EH (cell line): ENCODE measurements at places on chromosomes 7 and 10.

- DNase-seq = peak; percentile 55
Observed at GRCh38 chr7:43112941-43113621, 634 bp downstream of the HECW1 start.

DNA sequence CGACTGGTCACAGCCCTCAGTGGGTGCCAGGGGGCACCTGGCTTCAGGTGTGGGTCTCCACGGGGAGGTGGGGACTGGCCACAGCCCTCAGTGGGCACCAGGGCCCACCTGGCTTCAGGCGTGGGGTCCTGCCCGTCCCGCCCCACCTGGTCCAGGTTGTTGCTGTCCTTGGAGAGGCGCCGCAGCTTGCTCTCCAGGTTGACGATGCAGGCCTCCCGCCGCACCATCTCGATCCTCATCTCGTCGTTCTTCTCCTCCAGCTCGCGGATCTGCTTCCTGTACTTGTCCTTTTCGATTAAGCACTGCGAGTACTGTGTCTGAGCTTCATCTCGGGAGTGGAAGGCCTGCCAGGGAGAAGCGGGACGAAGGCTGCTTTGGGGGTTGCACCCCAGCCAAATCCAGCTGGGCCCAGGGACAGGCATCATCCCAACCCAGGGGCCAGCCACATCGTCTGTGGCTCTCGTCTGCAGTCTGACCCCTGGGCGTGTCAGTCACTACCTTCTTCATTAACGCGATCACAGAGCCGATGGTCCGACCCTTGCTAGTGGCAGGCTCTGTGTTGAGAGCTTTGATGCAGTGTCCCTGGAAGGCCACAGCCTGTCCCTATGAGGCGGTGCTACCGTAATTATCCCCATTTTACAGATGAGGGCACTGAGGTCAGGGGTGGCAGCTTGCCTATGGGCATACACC lies 92.9 kb upstream of the GNA12 start:
- no peak for DNase-seq

GRCh38 chr7:84669177-84669732 lies 474.7 kb upstream of the SEMA3A start:
- no peak for DNase-seq

DNA sequence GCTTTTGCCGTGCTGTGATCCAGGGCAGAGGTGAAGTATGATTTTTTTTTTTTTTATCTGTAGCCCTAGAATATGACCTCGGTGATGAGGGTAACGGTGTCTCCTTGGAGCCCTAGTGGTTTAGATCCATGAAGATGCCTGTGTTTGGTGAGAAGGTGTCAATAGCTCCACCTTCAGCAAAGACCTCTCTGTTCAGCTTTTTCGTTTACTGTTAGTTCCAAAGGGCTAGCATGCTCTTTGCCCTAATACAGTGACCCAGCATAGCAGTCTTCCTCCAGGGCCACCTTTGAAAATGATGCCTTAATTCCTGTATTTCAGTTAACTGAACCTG lies 746 bp upstream of the MRPS16 start:
- no peak for DNase-seq

GRCh38 chr7:36128448-36129047 lies 24.5 kb upstream of the EEPD1 start:
- peak; percentile 94 for DNase-seq

- DNase-seq = no peak
Observed at GRCh38 chr10:63825766-63826165, 304.6 kb downstream of the REEP3 start.

DNA sequence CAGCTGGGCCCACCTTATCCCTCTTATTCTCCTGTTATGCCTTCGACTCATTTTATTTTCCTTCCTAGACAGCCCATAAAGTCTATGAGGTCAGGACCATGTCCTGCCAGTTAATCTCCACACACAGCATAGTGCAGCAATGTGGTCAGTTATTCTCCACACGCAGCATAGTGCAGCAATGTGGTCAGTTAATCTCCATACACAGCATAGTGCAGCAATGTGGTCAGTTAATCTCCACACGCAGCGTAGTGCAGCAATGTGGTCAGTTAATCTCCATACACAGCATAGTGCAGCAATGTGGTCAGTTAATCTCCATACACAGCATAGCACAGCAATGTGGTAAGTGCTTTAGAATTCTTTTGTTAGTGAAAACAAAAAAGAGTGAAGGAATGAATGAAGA lies 77.8 kb downstream of the TEX36 start:
- DNase-seq = peak; percentile 46

DNA sequence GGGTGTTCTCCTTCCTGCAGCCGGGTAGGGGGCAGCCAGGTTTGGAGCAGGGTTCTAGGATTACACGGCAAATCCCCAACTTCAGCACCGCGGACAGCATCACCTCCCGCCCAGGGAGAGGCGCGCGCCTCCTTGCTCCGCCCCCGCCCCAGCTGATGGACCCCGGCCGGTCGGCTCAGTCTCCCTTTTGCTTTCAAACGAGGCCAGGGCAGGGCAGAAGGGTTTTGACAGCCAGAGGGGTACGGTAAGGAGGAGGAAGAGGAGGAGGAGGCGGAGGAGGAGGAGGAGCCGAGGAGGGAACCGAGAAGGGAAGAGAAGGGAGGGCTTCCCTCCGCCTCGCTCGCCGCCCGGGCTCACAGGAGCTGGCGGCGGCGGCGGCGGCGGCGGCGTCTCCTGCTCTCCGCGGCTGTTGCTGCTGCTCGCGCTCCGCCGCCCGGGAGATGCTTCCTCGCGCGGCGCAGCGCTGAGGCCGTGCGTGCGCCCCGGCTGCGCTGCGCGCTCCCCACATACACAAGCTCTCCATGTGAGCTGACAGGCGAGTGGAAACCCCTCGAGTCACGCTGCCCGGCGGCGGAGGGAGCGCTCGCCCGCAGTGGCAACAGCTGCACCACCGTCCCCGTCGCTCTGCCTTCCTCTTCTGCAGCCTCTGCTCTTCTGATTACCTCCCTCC lies 615 bp upstream of the CNTNAP2 start:
- peak; percentile 46 for DNase-seq

DNA sequence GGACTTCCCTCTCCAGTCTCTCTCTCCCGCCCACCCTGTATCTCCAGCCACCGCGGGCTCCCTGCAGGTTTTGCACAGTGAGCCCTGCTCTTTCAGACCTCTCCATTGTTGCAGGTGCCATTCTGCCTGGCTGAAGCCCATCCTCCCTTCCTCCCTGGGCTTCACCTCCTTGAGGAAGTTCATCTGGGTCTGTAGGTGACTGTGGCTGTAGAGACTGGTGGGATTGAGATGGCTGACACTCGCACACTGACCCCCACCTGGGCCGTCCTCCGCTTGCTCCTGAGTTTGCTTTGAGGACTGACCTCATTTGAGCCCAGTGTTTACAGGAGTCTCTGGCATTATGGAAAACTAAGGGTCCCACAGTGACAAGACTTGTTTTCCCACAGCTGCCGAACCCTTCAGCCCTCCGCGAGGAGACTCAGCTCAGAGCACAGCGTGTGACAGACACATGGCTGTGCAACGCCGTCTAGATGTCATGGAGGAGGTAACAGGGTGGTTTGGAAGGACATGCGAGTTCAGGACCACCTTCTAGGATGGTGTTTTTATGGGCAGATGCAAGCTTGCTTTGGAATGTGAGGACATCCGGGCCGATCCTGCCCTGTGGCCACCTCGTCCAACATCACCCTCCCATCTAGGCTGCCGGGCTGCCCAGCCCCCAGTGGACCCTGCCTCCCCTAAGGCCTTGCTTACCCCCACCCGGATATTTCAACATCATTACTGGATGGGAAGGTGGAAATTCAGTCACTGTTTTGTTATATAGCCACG lies 9.3 kb downstream of the PLAC9 start:
- DNase-seq = peak; percentile 41

DNA sequence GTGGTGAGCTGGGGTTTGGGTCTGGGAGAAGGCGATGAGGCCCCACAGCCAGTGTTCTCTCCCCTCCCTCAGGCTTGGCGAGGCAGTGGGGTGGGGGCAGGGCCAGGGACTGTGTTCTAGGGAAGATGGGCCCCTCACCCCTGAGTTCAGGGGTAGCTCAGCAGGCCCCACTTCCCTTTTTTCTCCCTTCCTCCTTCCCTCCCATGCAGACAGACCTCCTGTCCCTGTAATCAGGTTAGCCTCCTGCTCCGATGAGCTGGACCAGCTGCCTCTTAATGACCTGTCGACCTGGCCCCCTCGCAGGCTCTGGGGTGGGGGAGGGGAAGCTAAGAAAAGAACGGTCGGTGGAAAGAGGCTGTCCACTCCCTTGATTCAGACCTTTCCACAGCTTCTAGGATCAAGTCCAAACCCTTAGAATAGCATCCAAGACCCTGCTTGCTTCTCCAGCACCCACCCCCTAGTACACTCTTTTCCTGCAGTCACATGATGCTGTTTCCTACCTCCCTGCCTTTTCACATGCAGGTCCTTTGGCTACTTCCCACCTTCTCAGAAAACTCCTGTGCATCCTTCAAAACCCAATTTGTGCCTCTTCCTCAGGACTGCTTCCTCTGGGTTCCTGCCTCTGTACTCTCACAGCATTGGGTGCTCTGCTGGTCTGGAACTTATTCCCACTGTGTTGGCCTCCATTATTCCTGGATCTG lies 64.1 kb downstream of the ZMIZ1 start:
- no peak for DNase-seq

DNA sequence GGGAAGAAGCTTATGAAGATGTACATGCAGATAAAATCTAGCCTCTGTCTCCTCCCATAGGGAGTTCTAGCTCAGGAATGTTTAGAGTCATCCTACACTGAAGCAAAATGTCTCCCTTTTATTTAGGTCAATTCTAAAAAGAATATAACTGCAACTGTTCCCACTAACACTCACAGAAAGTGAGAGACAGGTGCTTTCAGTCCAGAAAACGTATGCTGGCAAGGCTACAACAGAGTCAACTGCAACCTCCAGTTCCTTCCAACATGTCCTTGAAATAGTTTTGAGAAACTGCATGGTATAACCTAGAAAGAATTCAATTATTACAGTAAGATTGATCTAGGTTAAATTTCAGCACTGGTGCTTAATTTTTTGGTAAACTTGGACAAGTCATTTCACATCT lies 46.8 kb upstream of the KCND2 start:
- no peak for DNase-seq

DNA sequence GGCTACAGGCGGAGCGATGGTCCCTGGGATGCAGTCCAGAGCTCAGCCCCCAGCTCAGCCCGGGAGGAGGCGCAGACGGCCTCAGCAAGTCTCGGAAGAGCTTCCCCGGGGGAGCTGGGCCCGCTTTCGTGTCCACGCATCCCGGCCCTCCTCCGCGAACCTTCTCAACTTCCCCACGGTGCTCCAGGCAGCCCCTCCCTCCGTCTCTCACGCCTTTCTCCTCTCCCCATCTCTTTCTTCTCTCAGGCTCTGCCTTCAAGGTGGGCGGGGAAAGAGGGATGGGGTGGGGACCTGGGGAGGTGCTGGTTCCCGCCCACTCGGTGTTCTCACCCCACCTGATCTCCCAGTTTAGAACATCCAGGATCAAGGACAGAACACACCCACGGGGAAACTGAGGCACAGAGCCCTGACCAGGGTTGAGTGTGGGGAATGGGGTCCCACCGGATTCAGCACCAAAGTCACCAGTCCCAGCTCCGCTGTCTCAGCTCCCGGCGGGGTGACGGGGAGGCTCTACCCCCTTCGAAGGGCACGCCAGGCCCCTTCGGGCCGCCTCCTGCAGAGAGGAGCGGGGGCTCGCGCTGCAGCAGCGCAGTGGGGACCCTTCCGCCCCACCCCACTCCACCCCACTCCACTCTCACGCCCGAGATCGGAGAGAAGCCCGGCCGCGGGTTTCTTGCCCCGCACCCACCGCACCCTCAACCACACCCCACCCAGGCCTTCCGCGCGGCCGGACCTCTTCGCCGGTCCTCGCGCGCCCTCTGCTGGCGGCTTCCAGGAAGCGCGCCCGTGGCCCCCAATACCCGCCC lies 18.2 kb downstream of the POLL start:
- DNase-seq = peak; percentile 73

DNA sequence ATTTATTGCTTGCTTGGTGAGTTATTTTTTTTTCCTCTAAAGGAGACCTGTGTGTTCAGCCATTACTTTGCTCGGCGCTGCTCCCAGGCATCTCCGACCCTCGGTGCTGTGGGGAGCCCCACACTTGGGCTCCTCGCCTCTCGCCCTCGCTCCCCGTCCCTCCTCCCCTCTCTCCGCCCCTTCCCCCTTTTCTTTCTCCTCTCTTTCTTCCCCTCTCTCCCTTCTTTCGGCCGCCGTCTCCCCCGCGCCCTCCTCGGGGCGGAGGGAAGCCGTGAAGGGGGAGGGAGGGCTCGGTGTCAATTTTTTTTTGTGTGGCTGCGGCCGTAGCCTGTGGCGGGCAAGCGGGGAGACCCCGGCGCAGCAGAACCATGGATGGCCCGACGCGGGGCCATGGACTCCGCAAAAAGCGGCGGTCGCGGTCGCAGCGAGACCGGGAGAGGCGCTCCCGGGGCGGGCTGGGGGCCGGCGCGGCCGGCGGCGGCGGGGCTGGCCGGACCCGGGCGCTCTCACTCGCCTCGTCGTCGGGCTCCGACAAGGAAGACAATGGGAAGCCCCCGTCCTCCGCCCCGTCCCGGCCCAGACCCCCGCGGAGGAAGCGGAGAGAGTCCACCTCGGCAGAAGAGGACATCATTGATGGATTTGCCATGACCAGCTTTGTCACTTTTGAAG lies 1.1 kb downstream of the AUTS2 start:
- DNase-seq = no peak

GRCh38 chr7:128933180-128933891 lies 4.4 kb upstream of the IRF5 start:
- DNase-seq = peak; percentile 37

DNA sequence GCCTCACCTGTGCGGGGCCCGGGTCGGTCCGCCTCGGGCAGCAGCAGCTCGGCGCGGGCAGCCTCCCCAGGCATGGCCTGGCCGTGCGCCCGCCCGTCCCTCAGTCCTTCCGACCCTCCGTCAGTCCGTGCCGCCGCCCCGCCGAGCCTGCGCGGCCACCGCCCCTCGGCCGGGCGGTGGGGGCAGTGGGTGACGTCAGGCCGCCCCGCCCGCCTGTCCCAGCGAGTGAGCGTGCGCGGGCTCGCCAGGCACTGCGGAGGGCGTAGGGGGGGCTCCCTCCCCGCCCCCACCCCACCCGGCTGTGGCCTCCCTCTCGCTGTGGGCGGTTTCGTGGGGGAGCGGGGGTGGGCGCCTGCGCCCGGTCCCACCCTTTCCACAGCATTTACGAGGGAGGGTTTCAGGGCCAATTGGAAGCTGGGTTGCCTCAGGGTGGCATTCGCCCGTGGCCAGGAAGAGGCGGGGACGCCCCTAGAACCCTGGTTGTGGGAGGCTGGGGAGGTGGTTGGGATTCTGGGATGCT lies at the start of gene NACAD:
Gene NACAD (minus strand): TSS at position 149 of the 520 bp plus-strand sequence. CDS start 75 bp downstream, at position 74.
- peak; percentile 68 for DNase-seq

- DNase-seq = no peak
Observed at GRCh38 chr7:50558294-50559053, 6.7 kb downstream of the DDC start.

- no peak for DNase-seq
Observed at GRCh38 chr7:41059796-41060195, 643.1 kb downstream of the INHBA start.

GRCh38 chr7:133871757-133872156 lies 255.4 kb upstream of the LRGUK start:
- DNase-seq = no peak

DNA sequence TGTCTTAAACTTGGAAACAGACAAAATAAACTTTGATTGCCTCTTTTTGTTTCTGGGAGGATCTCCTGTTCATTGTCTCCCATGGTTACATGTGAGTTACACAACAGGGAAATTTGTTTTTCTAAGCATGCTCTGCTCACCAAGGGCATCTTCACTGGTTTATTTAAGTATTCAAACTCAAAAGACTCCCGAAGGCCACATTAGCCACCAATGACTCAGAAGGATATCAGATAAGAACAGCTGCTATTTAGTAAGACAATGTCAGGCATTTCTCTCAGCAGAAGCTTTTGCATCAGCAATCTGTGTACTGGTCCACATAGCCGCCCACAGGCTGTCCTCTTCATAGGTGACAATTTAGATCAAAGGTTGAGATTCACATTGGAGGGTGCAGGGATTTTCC lies 19.3 kb downstream of the OR6B1 start:
- DNase-seq = peak; percentile 94
